Kidney epithelial cell (primary cell): ENCODE measurements at places on chromosomes 2 and 18. TPM values are rescaled to one million over a fixed set of nuclear protein-coding genes. Genes with fewer than 3 reads are reported as not detected.

The STPG4 gene
- total RNA-seq, result not detected in 2 replicates

The TUBA3E gene
- not detected in 2 replicates for total RNA-seq

DNA sequence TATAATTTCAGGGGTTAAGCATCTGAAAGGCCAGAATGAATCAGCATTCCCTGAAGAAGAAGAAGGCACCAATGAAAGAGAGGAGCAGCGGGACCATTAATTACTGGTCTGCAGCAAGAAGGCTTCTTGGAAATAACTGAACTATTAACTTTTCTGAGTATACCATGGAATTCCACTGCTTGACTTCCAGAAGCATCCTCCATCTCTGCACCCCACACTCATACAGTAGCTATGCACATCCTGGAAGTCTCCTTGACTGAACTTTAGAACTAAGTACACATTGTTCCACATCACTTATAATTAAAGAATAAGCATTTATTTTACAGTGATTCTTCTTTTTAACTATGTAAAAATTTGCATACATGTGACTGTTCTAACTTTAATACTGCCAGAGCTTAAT is 131.5 kb downstream of the PPP1R1C start:
- DNase-seq, result peak; percentile 4

- DNase-seq, result no peak
Measured at GRCh38 chr2:238498691-238499295, 72.1 kb downstream of the ASB1 start.

GRCh38 chr2:25651066-25651465 is 22.3 kb downstream of the DTNB start:
- no peak for DNase-seq

GRCh38 chr18:27062802-27063201 is 122.3 kb downstream of the CHST9 start:
- DNase-seq, result peak; percentile 44

- no peak for DNase-seq
Measured at GRCh38 chr2:35946478-35946877, 409.1 kb upstream of the CRIM1 start.

- DNase-seq, result no peak
Measured at GRCh38 chr18:62720766-62721613, 5.6 kb downstream of the PHLPP1 start.

DNA sequence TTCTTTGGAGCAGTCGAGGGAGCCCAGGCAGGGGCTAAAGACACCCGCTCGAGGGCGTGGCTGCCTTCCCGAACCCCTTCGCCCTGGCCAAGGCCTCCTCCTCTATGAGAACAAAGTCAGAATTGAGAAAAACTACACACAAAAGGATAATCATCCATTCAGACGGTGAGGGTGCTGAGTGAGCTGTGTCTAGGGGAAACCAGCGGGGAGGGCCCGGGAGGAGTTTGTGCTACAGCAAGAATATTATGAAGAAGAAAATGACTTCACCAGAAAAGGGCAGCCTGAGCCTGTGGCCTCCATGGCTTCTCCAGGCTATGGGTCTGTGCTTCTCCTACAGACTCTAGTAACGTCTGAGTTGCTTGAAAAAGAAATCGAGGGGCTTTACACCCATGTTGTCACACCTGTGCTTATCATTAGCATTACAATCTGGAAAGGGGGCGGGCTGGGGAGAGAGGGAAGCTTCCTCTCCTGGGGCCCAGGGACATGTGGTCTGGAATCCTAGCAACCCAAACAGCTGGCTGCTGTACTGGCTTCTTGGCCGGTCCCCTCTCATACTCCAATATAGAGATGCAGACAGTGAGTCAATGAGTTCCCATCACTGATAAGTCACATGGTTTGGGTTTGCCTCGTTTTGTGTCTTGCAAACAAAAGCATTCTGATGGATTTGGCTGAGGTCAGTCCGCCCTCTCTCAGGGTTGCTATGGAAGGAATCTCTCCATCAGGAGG is 52.0 kb upstream of the ARL4C start:
- DNase-seq, result no peak

DNA sequence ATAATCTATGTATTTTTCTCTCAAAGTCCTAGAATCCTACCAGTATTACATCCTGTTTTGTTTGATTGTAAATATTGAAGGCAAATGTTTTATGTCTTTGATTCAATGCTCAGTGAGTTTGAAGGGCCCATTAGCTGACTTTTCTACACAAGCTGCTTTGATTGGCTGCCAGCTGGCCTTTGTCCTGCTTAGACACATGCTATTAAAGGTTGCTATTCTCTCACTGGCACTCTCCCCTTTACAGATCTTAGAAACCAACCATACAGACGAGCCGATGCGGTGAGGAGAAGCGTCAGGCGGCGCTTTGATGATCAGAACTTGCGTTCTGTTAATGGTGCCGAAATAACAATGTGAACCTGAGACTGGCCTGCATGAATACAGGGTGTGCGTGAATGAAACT is 69.7 kb downstream of the PRPF40A start:
- no peak for DNase-seq

The RNU2-63P gene
- not detected in 2 replicates for total RNA-seq

DNA sequence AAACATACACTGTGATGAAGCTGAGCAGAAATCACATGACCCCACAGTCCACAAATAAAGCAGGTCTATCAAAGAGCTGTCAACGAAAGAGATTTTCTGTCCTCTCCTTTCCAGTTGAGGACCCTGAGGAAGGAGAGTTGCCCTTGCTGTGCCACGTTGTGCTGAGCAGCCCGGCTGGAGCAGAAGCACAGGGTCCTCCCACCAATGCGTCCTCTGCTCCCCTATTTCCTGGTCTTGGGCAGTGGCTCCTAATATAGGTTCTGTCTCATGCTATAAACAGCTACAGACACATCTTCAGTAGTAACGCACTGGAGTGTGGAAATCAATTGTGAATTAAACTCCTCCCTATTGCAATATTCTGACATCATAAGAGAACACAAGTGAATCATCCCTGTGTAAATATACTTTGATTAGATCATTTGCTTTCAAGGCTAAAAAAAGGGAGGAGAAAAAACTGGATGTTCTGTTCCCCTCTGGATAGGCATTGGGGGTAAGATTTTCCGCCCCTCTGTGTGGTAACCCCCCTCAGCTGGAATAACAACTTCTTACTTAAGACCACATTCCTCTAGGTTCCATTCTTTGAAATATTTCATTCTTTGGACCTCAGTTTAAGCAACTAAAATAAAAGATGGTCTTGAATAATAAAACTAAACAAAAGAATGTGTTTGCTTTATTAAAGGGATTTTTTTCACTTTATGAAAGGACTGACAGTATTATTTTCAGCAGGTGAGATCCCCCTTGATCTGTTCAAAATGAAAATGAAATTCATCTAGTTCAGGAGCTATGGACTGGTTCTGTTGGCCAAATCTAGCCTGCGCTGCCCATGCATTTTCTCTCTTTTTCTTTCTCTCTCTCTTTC is 8.3 kb upstream of the RHOB start:
- peak; percentile 76 for DNase-seq

DNA sequence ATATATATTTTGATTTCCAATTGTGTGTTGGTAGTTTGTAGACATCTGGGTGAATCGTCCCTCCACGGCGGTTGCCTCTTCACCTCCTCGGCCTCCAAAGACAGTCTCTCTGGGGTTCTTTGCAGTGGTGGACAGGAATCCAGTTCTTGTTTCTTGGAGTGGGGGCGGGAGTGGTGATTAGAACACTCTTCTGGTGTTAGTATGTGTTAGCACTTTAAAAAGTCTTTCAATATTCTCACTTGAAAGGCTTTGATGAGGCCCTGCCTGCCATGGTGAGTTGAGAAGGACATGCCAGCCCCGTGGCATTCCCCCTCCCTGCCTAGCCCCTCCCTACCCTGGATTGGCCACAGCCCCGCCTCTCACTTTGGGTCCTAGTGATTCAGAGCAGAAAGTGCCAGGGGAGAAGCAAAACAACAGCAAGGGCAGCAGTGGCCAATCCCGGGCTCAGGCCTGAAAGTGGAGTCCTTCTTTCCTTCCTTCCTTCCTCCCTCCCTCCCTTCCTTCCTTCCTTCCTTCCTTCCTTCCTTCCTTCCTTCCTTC is 316.8 kb upstream of the HS6ST1 start:
- no peak for DNase-seq

DNA sequence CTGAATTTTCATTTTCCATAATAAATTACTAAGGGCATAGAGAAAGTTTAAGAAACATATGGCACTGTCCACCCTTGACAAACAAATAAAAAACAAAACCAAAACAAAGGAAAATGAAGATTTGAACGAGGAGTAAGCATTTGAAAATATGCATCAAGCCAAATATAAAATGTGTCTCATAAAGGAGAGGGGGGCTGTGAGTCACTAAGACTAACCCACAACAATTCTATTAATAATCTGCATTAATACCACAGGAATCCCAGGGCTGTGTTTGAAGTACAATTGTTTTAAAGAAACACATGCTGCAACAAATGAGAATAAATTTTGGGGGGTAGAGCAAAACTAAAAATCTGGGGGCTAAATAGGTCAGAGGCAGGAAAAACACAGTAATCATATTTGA is 53.8 kb upstream of the STK17B start:
- DNase-seq, result no peak

- DNase-seq, result no peak
Measured at GRCh38 chr2:31889044-31889443, 121.8 kb downstream of the MEMO1 start.

DNA sequence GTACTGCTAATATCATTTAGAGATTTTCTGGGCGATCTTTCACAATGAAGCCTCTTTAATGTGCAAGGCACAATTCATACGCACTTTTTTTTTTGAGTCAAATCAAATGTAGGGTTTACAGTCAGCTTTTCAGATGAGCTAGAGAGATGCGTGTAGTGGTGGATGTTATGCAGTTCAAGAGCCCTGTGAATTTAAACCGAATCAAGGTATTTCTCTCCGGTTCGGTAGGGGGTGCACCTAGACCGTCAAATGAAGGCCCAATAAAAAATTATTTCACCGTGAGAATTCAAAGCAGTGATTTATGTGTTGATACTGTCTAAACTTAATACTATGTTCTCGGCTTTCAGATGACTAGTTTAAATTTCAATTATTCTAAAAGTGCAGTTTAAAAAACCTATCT is 1.1 kb downstream of the PTH2R start:
- no peak for DNase-seq

The CDKL4 gene
- total RNA-seq, result 1.2 TPM in 1 of 2 replicates, not detected in the other

The ERICH2 gene
- 0.50 and 0.89 TPM in 2 replicates for total RNA-seq

GRCh38 chr2:168158586-168158985 is 88.8 kb downstream of the STK39 start:
- DNase-seq, result no peak

The GLB1L gene
- total RNA-seq, result 11.6 and 19.8 TPM in 2 replicates

GRCh38 chr18:55090564-55091188 is 131.4 kb upstream of the CCDC68 start:
- DNase-seq, result no peak

DNA sequence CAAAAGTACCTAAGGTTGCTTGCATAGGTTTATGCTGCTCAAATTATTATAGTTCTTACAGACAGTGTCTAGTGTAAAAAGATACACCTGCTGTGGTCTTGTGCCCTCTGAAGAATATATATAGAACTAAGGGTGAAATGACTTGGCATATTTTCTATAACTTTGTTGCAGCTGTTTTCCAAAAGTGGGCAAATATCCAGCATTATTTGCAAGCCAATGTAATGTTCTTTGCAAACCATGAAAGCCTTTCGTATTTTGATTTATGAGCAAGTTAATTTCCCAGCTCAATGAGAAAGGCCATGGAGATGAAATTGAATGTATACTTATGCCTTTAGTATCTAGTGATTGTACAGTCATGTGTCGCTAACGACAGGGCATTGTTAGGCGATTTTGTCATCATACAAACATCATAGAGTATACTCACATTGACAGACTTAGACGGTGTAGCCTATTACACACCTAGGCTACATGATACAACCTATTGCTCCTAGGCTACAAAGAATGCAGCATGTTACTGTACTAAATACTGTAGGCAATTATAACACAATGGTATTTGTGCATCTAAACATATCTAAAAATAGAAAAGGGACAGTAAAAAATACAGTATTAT is 116.3 kb downstream of the PLCL1 start:
- no peak for DNase-seq

DNA sequence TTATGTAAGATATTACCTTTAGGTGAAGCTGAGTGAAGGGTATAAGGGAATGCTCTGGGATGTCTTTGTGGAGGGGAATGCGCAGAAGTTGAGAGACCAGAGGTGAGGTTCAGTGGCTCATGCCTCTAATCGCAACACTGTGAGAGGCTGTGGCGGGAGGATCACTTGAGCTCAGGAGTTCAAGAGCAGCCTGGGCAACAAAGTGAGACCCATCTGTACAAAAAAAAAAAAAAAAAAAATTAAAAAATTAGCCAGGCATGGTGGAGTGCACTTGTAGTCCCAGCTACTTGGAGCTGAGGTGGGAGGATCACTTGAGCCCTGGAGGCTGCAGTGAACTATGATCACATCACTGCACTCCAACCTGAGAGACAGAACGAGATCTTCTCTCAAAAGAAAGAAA is 57.3 kb upstream of the SP3 start:
- no peak for DNase-seq

DNA sequence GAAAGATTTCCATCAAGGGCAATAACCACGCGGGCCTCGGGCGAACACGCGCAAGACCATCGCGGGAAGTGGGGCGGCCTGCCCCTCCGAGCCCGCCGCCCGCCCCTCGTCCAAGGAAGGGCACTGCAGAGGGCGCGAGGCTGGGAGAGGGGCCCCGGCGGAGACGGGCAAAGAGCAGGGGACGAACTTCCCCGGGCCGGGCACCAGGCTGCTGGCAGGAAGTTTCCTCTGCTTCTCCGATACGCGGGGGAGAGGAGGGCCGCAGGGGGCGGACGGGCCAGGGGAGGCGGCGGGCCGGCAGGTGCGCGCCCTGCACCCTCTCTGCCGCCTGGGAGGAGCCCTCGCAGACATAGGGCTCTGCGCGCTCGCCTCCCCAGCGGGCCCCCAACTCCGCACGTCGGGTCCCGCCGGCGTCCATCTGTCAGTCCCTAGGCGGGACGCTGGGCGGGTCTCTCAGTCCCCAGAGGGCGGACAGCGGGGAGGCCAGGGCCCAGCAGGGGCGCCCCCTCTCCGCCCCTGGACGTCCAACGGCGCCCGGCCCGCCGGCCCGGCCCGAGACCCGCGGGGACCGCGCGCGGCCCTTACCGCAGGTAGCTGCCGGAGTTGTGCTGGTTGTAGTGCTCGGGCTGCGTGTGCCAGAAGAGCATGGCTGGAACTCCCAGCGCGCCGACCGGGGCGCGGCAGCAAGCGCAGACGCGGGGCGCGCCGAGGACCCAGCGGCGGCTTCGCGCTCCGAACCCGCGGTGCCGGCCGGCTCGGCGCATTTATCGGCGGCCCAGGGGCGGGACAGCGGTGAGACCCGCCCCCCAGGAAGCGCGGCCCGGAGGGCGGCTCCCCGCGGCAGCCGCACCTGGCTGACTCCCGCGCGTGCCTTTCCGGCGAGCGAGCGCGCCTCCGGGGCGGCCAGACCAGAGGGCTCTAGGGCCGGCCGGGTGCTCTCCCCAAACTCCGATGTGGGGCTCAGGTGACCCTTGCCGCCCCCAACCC is at the start of gene TFCP2L1:
Gene TFCP2L1, minus strand, starts transcription at position 740 of the 987 bp plus-strand sequence. Its CDS starts 93 bp downstream, at position 647.
- DNase-seq, result no peak

- DNase-seq, result no peak
Measured at GRCh38 chr2:126770466-126770865, 114.5 kb downstream of the GYPC start.
